ENCODE measurements at places on chromosomes 11 and 22.
A peak's percentile ranks its signal among the peaks of the same experiment; 100 is the strongest.

- DNase-seq = no peak
These were observed 7.5 kb downstream of the NARS2 start for GRCh38 chr11:78567209-78567608.

DNA sequence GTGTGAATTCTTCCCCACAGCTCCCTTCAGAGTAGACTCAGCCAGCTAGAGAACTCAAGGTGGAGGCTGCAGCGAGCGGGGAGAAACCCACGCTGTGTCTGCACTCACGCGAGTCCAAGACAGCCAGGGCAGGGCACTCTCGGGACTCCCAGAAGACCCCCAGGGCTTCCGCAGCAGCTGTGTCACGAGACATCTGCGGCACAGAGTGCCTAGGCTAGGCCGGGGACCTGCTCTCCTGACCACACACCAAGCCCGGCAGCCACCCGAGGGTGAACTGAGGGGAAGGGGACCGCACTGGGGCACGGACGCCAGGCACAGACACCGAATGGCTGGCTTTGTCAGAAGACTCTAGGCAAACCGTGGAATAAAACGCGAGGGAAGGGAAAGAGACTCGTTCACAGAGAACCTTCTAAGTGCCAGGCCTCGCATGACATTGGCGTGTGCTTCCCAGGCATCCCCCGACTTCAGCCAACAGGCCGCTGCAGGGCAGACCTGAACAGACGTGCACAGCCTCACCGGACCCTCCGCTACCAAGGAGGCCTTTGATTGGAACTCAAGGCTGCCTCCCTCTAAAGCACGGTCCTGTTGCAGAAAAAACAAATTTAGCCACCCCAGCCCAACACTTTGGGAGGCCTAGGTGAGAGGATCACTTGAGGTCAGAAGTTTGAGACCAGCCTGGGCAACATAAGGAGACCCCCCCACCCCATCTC lies 18.2 kb upstream of the MOB2 start:
- no peak for DNase-seq

DNA sequence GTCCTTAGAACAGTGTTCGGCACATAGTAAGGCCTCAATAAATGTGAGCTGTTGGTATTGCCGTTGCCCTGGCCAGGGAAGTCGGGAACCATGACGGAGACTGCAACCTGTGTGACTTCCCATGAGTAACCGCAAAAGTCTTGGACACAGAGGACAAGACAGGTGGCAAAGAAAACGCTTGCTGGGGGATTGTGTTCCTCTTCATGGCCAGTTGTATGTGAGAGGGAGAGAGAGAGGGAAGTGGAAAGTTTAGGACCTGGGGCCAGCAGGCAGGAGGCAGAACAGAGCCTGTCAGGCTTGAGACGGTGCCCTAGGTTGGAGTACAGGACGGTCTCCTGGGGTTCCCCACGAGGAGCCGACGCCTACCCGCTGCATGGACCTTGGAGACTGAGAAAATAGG lies 90.2 kb downstream of the CEP164 start:
- DNase-seq = no peak

- peak; percentile 38 for DNase-seq
These were observed 557 bp downstream of the PACSIN2 start for GRCh38 chr22:43014316-43014868.

- no peak for DNase-seq
These were observed 650 bp upstream of the POU2AF3 start for GRCh38 chr11:111297696-111298095.

DNA sequence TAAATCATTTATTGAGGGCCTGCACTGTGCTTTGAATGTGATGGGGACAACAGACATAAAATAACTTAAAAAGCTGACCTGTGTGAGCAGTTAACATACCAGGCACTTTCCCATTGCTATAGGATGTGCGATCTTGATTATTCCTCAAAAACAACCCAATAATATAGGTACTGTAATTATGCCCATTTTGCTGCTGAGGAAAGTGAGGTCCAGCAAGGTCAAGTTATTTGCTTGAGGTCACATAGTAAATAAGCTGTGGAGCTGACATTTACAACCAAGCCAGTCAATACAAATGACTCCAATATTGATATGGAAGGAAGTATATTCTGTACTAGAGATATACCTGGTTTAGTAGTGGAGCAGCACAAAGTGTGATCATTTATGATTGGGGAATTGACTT lies 96.2 kb downstream of the TEAD1 start:
- no peak for DNase-seq

DNA sequence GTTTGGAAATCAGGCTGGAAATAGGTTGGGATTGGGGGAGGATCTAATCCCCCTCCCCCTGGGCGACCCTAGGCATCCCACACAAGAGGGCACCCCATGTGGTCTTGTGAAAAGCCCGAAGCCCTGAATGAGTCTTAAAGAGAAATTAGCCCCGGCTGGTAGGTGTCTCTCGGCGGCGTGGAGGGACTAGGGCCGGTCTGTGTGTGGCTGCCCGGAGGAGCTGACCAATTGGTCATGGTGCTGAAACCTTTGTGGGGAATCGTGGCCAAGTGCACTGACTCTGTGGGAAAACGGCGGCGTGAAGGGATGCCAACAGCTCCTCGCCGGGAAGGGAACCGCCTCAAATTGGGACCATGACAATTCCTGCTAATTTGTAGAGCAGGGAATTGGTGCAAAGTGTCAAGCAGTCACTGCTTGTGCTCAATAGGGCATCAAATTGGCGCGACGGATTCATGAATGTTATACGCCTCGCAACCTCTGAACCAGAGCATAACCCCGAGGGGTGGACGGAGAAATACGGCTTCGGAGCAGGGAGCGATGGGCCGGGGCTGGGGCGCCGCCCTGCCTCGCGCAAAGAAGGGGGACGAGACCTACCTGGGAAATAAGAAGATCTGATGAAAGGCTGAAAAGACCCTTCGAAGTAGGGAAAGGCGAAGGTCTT lies 1.5 kb downstream of the DBX1 start:
- DNase-seq = no peak

GRCh38 chr11:94968334-94968958 lies 4.9 kb downstream of the CWC15 start:
- no peak for DNase-seq

DNA sequence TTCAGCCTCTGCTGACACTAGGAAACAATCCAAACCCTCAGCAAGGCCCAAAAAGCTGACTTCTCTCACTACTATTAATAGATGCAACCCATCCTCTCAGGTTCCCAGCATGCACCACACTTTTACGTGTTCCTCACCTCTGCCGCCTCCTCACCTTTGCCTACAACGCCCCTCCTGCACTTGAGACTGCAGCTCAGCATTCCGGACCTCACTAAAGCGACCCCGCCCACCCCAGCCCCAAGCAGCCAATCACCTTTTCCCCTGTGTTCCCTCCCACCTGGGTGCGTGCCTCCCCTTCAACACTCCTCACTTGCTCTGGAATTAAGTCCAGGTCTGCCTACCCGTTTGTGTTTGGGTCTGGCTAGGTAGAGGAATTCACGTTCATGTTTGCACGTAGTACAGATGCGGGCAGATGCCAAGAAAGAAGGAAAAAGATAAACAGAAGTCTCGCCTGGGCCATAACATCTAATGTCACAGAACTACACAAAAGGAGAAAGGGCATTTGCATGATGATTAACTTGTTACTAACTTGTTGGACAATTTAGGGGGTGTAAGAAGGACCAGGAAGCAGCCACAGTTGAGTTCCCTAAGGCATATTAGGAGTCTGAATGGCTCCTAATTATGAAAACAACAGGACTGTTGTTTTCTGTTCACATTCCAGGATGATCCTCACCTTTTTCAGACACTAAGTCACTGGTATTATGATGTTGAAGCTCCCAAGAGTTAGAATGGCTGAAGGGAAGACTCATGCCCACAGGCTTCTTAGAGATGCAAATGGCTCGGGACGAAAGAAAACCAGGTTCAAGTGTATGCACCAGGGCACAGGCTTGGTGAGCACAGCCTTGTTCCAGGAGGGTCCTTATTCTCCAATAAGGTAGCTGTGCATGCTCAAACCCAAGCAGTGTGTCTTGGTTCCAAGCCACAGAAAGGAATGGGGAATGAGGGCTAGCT lies 102.2 kb downstream of the MICAL3 start:
- DNase-seq = no peak

Data from central memory CD4-positive, alpha-beta T cell (primary cell).